G401 (cell line): ENCODE measurements at places on chromosomes 11 and 22. TPM values are rescaled to one million over a fixed set of nuclear protein-coding genes. Genes with fewer than 3 reads are reported as not detected.

DNA sequence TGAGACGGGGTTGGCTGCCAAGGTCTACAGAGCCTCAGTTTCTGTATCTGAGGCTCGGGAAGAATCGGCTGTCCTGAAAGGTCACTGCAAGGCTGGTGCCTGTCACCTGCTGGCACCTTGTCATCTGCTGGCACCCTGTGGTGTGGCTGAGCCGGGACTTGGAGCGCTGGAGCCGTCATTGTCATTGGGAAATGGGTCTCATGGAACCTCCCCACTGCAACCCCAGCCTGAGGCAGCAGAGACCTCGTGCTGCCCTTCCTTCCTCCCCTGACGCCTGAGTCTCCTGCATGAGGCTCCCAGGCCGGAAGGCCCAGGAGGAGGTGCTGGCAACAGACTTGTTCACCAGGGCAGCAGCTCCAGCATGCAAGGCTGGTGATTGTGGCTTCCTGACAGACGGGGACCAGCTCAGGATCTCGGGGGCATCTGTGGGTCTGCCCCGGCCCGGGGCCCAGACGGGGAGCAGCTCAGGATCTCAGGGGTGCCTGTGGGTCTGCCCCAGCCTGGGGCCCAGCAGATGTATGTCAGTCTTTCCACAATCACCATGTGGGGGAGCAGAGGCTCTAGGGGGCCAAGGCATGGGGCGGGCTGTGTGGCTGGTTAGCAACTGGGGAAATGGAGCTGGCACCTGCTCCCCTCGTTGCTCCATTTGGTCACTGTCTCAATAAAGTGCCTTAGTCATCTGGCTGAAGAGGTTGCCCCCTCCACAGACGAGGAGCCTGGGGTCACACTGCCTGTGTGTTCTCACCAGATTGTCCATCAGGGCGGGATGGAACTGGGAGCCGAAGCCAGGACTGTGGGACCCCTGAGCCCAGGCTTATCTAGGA is 668.7 kb downstream of the BRD1 start:
- DNase-seq, result no peak

DNA sequence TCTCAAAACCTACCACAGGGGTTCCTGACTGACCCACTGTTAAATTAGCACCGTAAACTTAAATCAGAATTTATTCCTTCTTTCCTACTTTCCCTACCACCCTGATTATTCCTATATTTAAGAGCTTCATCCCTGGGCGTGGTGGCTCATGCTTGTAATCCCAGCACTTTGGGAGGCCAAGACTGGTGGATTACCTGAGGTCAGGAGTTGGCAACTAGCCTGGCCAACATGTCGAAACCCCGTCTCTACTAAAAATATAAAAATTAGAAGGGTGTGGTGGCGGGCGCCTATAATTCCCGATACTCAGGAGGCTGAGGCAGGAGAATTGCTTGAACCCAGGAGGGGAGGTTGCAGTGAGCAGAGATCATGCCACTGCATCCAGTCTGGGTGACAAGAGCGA is 20.3 kb downstream of the ALG9 start:
- no peak for DNase-seq

PKNOX2 gene
- 4.1 and 4.6 TPM in 2 replicates for total RNA-seq

PTPRCAP gene
- not detected in 2 replicates for total RNA-seq

BIRC2 gene
- 97.0 and 105 TPM in 2 replicates for total RNA-seq

SLC22A8 gene
- total RNA-seq, result not detected in 2 replicates
